ENCODE measurements at places on chromosomes 3 and 15.

GRCh38 chr3:153885359-153885758 is 235.8 kb upstream of the ARHGEF26 start:
- DNase-seq = no peak

DNA sequence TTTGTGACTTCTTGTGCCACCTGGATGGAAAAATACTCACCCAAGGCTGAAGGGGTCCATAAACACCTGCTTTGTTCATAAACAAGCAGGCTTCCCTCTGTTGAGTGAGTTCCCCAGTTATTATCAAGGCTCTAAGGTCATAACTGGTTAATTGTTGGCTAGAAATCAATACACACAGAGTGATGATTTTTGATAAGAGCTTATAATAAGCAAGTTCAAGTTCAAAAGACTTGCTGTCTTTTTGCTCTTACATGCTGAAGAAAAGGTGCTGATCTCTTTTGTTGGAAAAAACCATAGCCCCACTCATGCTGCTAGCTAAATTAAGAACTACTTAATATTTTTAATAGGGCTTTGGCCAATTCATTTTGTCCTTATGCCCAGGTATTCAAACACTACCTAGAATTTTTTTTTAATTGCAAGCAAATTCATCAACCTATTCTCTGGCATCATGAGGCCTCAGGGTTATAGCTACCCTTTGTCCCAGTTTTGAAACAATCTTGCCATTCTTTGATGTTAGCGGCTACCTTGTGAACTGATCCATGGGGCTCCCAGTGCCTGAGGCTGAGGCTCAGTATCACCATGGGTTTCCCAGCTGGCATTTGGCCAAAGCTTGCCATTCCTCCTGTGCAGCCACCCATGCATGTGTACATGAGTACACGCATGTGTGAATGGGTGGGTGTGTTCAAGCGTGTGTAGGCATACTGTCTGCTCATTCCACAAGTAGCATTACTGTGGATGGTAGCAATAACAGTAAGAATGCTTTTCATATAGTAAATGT is 127.6 kb upstream of the LPP start:
- DNase-seq = no peak

DNA sequence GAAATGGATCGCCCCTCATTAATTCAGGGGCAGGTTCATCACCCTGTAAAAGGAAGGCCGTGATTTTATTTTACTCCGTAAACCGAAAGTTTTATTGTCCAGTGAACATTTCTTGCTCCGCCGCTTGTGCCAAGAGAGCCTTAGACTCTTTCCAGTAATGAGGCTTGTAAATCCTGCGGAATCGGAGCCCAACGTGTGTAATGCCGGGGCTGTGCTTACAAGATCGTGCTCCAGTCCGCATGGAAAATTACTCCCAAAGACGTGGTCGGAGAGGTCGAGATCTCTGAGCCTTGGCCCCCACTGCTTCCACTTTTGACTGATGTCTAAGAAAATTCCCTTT is 649 bp upstream of the PLOD2 start:
- DNase-seq = no peak

- DNase-seq = no peak
These were observed 84.5 kb downstream of the AQP9 start for GRCh38 chr15:58222679-58223078.

GRCh38 chr3:141431411-141432378 is 55.1 kb upstream of the RASA2 start:
- no peak for DNase-seq

- no peak for DNase-seq
These were observed 25.6 kb upstream of the ZNF280D start for GRCh38 chr15:56758770-56759449.

- DNase-seq = no peak
These were observed 18.3 kb upstream of the SEMA3F start for GRCh38 chr3:50136714-50137405.

- DNase-seq = no peak
These were observed 94.6 kb downstream of the FOXP1 start for GRCh38 chr3:71488882-71489281.

- DNase-seq = no peak
These were observed 37.9 kb downstream of the AGTR1 start for GRCh38 chr3:148735597-148735996.
